ENCODE measurements at places on chromosomes 12 and 14. TPM values are rescaled to one million over a fixed set of nuclear protein-coding genes. Genes with fewer than 3 reads are reported as not detected.

The FICD gene
- total RNA-seq, result 7.7 TPM

The LBHD2 gene
- not detected for total RNA-seq

The C1QL4 gene
- total RNA-seq, result 0.36 TPM

The KRT2 gene
- total RNA-seq, result not detected

Measured in osteoblast (primary cell).